ENCODE measurements at places on chromosomes 1 and 21. TPM values are rescaled to one million over a fixed set of nuclear protein-coding genes. Genes with fewer than 3 reads are reported as not detected.

LCE1A gene
- not detected for total RNA-seq

KIF14 gene
- total RNA-seq, result 4.3 TPM

RAP1GAP gene
- total RNA-seq, result 5.7 TPM

TFF1 gene
- total RNA-seq, result not detected

- DNase-seq, result no peak
Measured at GRCh38 chr1:24289937-24290595, 29.1 kb upstream of the GRHL3 start.

DNA sequence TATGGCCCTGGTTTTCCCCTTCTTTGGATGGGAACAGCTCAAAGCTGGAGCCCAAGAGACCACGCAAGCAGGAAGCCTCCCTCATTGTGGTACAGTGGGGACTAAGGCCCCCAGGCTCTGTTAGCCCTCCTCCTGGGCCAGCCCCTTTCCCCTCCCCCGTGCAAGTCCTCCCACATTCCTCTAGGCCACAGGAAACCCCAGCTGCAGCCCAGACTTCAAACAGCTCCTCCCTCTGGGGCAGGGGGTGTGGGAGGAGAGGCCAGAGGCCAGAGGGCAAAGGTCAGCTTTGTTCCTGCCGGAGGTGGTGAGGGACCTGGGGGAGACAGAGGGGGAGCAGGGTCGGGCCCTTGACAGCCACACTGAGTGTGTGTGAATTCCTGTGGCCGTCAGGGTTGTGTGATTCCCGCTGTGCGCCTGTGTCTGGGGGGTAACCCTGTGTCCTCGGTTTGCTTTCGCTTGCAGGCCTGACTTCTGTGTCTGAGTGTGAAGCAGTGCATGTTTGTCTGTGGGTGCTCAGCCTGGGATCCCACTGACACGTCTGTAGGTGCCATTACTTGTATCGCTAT is 3.4 kb upstream of the AHDC1 start:
- DNase-seq, result no peak

GRCh38 chr1:51274676-51275075 is 38.6 kb downstream of the RNF11 start:
- no peak for DNase-seq

GRCh38 chr1:172903581-172904220 is 147.0 kb downstream of the TNFSF18 start:
- no peak for DNase-seq

GRCh38 chr1:202201266-202201665 is 7.7 kb downstream of the LGR6 start:
- no peak for DNase-seq

DNA sequence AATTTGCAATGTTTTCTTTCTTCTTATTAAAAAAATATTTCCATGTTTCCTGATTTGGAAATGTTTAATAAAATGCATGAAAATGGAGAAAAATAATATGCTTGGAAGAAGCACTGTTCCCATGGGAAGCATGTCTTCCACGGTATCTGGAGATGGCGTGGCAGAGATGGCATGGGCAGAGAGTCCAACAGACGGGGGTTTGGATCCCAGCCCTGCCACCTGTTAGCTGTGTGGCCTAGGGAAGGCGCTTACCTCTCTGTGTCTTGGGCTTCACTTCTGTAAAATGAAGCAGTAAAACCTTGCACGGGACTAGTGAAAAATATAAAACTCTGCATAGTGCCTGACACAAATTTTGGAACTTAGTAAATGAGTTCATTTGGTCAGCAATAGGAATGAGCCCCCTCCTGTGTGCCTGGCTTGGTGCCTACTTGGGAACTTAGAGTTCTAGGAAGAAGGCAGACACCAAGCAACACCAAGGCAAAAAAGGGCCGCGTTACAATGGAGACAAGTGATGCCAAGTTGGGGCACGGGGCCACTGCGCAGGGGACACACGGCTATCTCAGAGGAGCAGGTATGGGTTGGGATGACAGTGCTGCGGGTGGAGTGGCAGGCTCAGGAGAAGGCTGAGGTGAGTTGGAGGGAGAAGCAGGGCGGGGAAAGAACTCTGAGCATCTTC is 124.2 kb downstream of the KCNN3 start:
- no peak for DNase-seq

GRCh38 chr21:41736423-41736822 is 30.4 kb downstream of the RIPK4 start:
- no peak for DNase-seq

DNA sequence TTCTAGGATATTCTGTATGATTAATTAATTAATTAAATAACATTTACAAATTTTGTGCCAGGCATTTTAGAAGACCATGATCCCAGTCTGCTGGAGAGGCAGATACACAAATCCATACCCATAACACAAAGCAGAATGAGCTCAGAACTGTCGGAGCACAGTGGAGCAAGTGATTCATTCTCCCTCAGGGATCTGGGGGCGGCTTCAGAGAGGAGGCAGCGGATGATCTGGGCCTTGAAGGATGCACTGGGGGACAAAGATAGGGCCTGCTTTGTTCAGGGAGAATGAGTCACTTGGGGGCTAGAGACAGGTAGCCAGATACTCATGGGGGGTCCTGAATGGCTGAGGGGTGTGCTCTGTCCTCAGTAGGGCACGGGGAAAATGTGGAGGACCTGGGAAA is 50.9 kb upstream of the TRABD2B start:
- no peak for DNase-seq

- no peak for DNase-seq
Measured at GRCh38 chr1:156608981-156609380, 7.7 kb upstream of the GPATCH4 start.

- DNase-seq, result no peak
Measured at GRCh38 chr1:42657201-42657600, 1.0 kb upstream of the PPIH start.

GRCh38 chr1:30923597-30923996 is 15.0 kb upstream of the SDC3 start:
- DNase-seq, result no peak

DNA sequence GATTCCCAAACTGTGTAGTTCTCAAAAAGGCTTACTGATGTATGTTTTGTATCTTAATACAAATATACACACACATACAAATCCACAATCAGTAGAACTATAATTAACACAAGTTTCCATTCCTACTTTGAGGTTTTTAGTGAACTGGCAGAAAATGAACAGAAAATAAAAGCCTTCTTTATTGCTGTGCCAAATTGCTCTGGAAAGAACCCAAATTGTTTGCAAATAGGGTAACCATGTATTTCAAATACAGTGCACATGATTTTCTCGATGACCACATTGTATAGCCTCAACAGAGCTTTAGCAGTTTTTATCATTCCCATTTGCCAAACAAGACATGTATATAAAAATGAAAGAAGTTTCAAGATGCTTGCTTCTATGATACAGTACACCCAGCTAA is 173.3 kb downstream of the COL24A1 start:
- DNase-seq, result no peak

DNA sequence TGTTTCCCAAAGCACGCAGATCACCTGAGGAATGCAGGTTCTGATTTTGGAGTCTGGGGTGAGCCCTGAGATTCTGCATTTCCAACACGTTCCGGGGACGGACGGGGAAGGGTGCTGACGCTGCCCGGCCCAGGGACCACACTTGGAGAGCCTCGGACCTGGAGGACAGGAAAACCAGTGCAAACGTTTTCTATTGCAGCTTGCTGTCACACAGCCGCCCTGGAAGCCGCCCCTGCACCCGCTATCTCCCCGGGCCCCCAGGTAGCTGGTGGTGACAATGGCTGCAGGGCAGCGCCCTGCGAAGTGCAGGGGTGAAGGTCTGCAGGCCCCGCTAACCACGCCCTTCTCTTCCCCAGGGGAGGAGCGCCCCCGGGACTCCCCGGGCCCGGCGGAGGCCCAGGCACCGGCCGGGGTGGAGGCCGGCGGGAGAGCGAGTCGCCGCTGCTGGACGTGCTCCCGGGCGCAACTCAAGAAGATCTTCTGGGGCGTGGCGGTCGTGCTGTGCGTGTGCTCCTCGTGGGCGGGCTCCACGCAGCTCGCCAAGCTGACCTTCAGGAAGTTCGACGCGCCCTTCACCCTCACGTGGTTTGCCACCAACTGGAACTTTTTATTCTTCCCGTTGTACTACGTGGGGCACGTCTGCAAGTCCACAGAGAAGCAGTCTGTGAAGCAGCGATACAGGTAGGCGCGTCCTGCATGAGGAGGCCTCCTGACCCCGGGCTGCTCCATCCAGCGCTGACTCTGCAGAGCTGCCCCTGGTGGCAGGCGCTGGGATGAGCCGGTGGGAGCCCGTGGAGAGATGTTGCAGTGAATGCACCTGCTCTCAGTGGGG is 142.0 kb upstream of the COA6 start:
- no peak for DNase-seq

- no peak for DNase-seq
Measured at GRCh38 chr21:43712268-43712942, 6.5 kb upstream of the PDXK start.

All from esophagus squamous epithelium (tissue), 5 donors.